ENCODE measurements at places on chromosomes 12 and 14.

DNA sequence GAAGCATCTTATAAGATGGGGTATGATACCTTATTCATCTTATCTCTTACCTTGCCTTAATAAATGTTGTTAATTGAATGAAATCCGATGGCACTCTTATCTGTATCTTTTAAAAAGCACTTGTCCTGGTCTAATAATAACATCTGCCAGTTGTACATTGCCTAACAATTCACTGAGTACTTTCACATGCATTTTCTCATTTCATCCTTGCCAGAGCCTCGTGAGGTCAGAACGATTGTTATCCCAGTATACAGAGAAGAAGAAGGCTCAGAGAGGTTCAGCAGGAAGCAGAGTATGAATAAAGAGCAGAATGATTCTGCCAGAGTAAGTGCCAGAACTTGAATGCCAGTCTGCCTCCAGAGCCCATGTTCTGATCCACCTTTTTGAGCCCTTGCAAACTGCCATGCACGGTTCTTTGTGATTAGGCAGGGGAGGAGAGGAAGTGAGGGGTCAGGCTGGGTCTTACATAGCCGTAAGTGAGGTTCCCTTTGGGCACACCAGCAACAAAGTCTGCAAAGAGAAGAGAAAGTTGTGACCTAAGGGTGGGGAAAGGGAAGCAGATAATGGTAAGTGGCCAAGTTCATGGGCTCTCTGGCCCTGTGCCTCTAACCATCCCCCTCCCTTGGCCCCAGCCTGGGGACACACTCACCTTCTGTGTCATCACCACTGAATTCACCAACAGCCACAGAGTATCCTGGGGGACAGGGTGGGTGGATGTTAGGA lies 11.7 kb downstream of the ITGA5 start:
- H3K36me3 ChIP-seq = no peaks in the 10 kb centered on the region
- H3K27me3 ChIP-seq = no peaks in the 10 kb centered on the region
- no peak for DNase-seq
- H3K4me3 ChIP-seq = no peak overlapping the region
- no peaks in the 10 kb centered on the region for H3K4me1 ChIP-seq
- no peak overlapping the region for H3K27ac ChIP-seq

GRCh38 chr14:73662487-73662943 lies 17.7 kb downstream of the DNAL1 start:
- H3K36me3 ChIP-seq = no peaks in the 10 kb centered on the region
- H3K27ac ChIP-seq = no peak overlapping the region
- no peak overlapping the region for H3K4me3 ChIP-seq
- DNase-seq = peak; percentile 15

DNA sequence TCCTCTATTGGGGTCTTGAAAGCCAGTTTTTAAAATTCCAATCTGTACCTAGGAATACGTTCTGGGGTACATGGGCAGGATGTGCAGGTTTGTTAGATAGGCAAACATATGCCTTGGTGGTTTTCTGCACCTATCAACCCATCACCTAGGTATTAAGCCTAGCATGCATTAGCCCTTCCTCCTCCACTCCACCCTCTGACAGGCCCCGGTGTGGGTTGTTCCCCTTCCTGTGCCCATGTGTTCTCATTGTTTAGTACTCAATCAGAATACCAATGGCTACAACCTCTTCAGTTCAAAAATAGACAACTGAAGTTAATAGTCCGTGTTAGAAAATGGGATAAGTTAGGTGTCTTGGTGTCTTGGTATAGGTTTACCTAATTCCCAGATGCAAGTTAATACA lies 3.4 kb downstream of the NTS start:
- DNase-seq = no peak
- no peak overlapping the region for H3K27ac ChIP-seq
- peaks cover 6% of the 10 kb centered on the region for H3K4me1 ChIP-seq

DNA sequence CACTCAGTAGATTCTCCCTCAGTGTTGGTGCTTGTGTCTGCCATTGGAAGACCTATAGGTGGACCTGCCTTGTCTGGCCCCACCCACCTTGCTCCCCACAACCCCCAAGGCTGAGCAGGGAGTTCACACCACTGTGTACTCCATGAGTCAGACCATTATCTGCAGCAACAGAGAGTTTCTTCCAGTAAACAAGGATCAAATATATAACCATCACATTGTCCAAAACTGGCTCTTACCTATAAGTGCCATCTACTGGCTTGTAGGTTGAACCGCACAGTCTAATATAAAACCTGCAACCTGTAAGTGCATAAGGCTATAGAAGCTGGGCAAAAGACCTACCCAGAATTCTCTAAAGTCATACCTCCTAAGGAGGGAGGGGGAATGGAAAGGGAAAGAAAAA lies 7.9 kb downstream of the TAS2R13 start:
- no peaks in the 10 kb centered on the region for H3K4me1 ChIP-seq
- DNase-seq = no peak
- H3K36me3 ChIP-seq = peaks cover 14% of the 10 kb centered on the region
- no peak overlapping the region for H3K27ac ChIP-seq

- H3K27ac ChIP-seq = no peak overlapping the region
- no peaks in the 10 kb centered on the region for H3K27me3 ChIP-seq
- DNase-seq = no peak
- no peak overlapping the region for H3K4me3 ChIP-seq
- no peaks in the 10 kb centered on the region for H3K36me3 ChIP-seq
These were observed 181.0 kb downstream of the KTN1 start for GRCh38 chr14:55760789-55761566.

GRCh38 chr14:43539210-43539609 lies 967.9 kb downstream of the FSCB start:
- H3K36me3 ChIP-seq = no peaks in the 10 kb centered on the region
- H3K4me1 ChIP-seq = no peaks in the 10 kb centered on the region
- no peak overlapping the region for H3K4me3 ChIP-seq
- no peak overlapping the region for H3K27ac ChIP-seq

DNA sequence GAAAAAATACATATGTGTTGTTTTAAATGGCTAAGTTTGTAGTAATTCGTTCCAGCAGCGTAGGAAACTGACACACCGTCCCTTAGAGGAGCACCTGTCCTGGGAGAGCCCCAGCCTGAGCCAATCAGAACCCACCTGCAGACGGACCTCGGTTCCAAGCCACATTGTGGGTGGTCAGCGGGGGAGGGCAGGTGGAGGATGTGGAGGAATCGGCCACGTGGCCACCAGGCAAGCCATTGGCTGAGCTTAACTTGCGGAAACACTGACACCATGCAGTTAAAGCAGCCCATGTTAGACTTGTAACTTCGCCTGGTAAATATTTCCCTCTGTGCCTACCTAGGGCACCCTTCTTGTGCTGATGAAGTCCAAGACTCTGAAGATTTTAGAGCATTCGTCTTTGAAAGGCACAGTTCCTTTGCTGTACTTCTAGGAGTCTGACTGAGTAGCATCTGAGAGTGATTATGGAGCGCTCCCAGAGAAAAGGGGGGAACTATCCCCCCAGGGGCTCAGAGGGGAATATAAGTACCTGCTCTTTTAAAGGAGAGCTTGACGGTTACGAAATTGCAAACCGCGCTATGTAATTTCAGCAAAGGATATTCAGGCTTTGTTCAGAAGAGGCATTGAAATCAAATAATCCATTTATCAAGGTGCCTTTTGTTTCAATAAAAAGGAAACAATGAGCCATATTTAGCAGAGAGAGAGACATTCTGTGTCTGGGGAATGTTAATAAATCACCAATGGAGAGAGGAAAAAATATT lies 135.7 kb downstream of the TMEM132C start:
- peak; percentile 40 for DNase-seq
- no peak overlapping the region for H3K27ac ChIP-seq
- no peak overlapping the region for H3K4me3 ChIP-seq
- peaks cover 9% of the 10 kb centered on the region for H3K4me1 ChIP-seq

GRCh38 chr12:126627596-126627995 lies 1562.4 kb downstream of the AACS start:
- H3K36me3 ChIP-seq = no peaks in the 10 kb centered on the region
- H3K4me1 ChIP-seq = peaks cover 6% of the 10 kb centered on the region
- no peak overlapping the region for H3K27ac ChIP-seq

- no peak overlapping the region for H3K27ac ChIP-seq
- H3K4me3 ChIP-seq = no peak overlapping the region
- DNase-seq = no peak
- no peaks in the 10 kb centered on the region for H3K36me3 ChIP-seq
- H3K27me3 ChIP-seq = no peaks in the 10 kb centered on the region
These were observed 151.5 kb upstream of the SLC38A2 start for GRCh38 chr12:46523863-46524770.

GRCh38 chr12:71236133-71236660 lies 78.4 kb upstream of the TSPAN8 start:
- no peak for DNase-seq
- H3K4me1 ChIP-seq = no peaks in the 10 kb centered on the region
- no peak overlapping the region for H3K27ac ChIP-seq
- H3K4me3 ChIP-seq = no peak overlapping the region
- H3K36me3 ChIP-seq = no peaks in the 10 kb centered on the region

GRCh38 chr12:58580095-58580494 lies 340.2 kb downstream of the LRIG3 start:
- no peak overlapping the region for H3K27ac ChIP-seq
- no peaks in the 10 kb centered on the region for H3K36me3 ChIP-seq
- H3K27me3 ChIP-seq = no peaks in the 10 kb centered on the region
- H3K4me1 ChIP-seq = peaks cover 11% of the 10 kb centered on the region
- no peak overlapping the region for H3K4me3 ChIP-seq
- DNase-seq = no peak
